NCI-H524 treated with DMSO at 0.1 percent for 48 hours (cell line): ENCODE measurements at places on chromosomes 2 and 18.

GRCh38 chr2:239042046-239042445 is 194.2 kb downstream of the TWIST2 start:
- DNase-seq, result no peak

- no peak for DNase-seq
Observed at GRCh38 chr2:62991605-62992004, 59.0 kb upstream of the OTX1 start.

- no peak for DNase-seq
Observed at GRCh38 chr2:28300485-28301341, 91.9 kb upstream of the FOSL2 start.

GRCh38 chr2:206028101-206028500 is 57.9 kb downstream of the INO80D start:
- DNase-seq, result no peak

GRCh38 chr2:227774011-227774624 is 28.4 kb downstream of the SCYGR8 start:
- DNase-seq, result no peak

- DNase-seq, result no peak
Observed at GRCh38 chr18:3032721-3033120, 19.8 kb upstream of the LPIN2 start.

DNA sequence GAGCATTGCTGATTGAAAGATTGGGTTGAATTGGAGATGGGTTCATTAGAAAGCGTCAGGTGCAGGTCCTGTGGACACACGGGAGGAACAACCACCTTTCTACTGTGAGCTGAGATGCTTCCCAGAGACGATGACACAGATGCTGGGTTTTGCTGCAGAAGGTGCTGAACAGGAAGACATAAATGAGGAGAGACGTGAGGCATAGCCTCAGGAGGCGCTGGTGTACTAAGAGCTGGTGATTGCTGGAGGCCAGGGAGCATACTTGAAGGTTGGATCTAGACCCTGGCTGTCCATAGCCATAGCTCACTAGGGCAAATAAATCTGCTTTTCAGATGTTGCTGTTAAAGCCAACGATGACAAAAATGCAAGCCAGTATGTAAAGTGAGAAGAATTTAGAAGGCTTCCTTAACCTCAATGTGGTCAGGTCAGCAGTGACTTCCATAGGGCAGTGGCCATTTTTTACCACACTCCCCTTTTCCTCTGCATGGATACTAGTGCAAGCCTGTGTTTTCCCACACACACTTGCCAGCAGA is 153.7 kb downstream of the SOX11 start:
- no peak for DNase-seq

- no peak for DNase-seq
Observed at GRCh38 chr2:86300496-86300895, 36.9 kb downstream of the REEP1 start.

DNA sequence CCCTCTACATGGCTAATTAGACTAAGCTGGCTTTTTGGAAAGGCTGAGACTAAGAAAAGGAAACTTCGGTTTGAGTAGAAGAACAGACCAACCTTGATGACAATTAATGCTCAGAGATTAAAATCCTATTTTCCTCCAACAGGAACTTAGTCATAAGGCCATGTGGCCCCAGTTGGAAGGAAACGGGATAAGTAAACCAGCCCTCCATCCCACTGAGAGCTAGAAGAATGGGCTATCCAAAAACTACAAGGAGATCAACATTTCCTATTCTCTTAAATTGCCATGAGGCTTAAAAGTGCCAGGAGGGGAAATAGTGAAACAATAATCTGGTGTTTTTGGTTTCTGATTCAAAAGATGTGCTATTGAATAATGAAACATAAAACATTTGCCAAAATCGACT is 216.6 kb downstream of the PAX3 start:
- DNase-seq, result no peak

- no peak for DNase-seq
Observed at GRCh38 chr2:161170958-161171932, 11.0 kb downstream of the TANK start.

DNA sequence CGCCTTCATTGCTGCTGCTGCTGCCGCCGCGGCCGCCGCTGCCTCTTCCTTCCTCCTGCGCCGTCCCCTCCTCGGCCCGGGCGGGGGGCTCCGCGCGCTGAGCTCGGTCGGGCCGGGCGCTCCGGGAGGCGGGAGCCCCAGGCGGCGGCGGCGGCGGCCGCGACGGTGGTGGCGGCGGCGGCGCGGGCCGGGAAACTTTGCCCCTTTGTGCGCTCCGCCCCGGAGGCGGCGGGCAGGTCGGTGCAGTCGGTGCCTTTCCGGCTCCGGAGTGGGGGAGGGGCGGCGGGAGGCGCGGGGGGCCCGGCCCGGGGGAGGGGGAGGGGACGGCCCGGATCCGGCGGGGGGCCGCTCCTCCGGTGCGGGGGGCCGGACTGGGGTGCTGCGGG is 205 bp downstream of the TET3 start:
- no peak for DNase-seq

- no peak for DNase-seq
Observed at GRCh38 chr2:195488567-195488966, 168.5 kb upstream of the SLC39A10 start.

DNA sequence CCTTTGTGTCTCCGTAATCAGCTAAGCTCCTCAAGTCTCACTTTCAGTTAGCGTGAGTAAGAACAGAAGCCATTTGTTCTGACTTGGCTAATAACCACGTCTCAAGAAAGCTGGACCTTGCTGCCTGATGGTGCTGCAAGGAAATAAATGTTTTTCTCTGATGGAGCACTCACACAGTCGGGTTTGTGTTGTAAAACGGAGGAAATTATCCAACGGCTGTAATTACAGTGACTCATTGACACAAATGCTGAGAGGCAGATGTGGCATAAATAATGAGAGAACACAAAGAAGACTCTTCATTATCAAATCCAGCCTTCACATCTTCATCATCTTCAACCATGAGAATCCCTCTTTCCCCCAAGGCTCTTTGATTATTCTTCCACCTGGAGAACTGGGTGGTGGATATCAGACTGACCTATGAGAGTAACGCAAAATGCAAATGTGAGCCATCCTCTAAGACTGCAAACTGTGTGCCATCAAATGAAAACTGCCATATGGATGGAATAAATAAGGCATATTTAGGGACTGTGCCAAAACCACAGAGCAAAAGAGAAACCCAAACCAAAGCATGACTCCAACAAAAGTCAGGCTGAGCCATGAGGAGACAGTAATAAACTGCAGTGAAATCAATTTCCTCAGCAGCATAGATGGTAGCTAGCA is 252.6 kb downstream of the RND3 start:
- no peak for DNase-seq
